Pulmonary artery endothelial cell (primary cell): ENCODE measurements at places on chromosomes 5 and 9.

- no peak for DNase-seq
Measured at GRCh38 chr5:66138637-66139317, 5.3 kb upstream of the SREK1 start.

- DNase-seq: no peak
Measured at GRCh38 chr9:73118286-73118685, 33.4 kb upstream of the ANXA1 start.

GRCh38 chr9:34591248-34591916 lies 1.9 kb upstream of the CNTFR start:
- DNase-seq: no peak

DNA sequence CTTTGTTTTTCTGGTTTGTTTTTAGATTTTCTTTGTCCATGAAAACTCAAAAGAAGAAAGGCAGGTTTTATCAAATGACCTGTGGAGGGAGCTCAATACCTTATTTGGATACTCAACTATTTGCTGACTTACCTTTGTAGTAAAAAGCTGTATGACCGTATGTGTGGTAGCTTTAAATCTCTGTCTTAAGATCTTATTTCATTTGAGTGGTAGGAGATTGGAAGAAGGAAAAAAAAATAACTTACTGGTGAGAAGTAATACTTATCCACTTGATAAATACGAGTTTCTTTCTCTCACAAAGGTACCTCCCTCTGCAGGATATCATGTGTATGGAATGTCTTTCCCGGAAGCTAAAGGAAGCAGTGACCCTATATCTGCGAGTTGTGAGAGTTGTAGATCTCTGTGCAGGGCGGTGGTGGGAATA lies 15.0 kb downstream of the FBXO38 start:
- no peak for DNase-seq

GRCh38 chr9:93952784-93953495 lies 2.2 kb downstream of the BARX1 start:
- DNase-seq: no peak
